ENCODE measurements at places on chromosomes 7 and 10.

DNA sequence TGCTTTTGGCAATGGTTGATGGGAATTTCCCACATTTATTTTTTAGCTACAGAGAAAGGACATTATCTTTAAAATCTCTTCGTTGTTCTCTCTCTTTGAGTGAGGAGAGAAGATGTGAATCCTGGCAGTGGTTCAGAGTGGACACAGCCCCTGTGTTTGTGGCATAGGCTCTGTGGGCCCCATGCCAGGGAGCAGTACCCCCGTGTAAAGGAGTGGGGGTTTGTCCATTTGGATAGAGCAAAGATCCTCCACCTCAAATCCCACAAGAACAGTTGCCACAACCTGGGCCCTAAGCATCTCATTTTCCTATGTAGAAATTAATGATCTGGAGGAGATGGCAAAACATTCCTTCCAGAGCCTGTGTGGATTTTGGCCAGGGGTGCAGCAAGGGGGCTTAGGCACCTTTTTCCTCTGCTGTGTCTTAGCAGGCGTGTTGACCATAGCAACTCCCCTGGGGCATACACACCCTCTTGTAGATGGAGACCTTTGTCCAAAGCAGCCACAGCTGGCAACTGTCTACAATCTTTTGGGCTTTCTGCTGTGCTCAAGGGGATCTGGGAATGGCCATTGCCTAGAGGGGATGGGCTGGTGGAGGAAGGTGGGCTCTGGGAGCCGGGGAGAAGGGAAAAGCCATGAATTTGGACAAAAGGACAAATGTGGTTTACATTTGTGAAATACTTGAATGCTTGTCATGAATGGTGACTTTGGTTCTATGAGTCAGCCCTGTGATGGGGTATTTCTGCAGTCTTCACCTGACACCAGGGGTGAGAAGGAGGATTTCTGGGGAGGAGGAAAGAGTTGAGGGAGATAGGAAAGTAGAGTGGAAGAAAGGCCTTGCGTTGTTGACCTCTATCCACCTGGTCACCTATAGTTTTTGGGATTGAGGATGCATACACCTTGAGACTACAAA, 92.0 kb downstream of the TCF7L2 start:
- DNase-seq = no peak

GRCh38 chr7:81013083-81013817, 94.4 kb upstream of the SEMA3C start:
- no peak for DNase-seq

DNA sequence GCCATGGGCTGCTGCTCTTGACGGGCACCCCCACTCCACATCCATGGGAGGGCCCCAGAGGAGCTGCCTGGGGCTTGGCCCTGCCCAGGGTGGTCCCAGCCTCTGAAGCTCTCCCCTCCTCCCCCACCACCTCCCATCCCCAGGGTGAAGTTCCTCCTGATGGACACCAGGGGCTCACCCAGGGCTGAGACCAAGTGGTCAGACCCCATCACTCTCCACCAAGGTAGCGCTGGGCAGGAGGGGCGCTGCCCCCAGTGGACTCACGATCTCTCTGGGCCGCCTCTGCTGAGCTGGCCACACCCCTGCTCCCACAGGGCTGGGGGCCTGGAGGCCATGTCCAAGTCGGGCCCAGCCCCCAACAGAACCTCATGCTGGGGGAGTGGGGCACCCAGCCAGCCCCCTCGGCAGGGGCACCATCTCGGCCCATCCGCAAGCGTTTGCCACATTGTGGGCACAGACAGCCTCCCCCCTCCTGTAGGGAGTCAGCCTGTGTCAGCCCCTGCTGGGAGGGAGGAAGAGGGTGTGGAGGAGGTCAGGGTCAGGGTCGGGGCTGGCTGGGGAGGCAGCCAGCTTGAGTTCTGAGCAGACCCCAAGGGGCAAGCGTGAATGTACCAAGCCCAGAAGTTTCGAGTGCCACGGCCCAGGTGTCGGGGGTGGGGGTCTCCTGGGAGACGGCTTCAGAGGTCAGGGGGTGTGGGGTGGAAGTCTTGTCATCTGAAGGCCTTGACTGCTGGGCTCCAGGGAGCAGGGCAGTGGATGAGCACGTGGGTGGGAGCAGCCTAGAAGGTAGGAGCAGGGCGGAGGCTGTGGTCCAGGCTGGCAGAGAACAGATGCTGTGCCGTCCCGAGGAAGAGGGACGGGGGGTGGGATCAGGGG, 2.8 kb downstream of the UPK3B start:
- DNase-seq = no peak

- peak; percentile 50 for DNase-seq
These were observed 213.5 kb downstream of the PAXIP1 start for GRCh38 chr7:154789404-154789803.

DNA sequence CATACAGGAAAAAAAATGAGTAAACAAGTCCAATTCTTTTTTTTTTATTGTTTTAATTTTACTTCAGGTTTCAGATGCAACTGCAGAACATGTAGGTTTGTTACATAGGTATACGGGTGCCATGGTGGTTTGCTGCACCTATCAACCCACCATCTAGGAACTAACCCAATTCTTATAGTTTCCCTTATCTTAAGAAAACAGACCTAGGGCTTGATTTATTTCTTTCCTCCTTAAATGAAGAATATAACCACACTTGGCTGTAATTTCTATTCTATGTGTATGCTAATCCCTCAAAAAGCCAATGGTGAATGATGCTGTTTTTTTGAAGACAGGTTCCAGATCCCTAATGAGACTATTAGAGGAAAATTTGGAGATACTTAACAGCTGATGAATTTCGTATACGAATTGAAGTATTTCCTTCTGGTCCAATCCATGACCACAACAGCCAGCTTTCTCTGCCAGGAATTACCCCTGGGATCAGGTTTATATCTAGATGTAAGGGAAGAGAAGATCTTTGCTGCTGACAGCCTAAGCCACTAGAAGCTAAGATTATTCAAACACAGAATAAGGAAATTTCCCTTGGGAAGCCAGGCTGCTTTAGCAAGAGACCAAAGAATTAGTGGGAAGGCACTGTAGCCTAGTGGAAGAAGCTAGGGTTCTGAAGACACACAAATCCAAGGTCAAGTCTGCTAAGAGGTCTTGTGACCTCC, 115.8 kb downstream of the INHBA start:
- no peak for DNase-seq
